T1000 (cell line): ENCODE measurements at places on chromosomes 1 and 21.

GRCh38 chr1:91007092-91007491 is 14.7 kb downstream of the ZNF644 start:
- no peak for DNase-seq

- DNase-seq, result no peak
Measured at GRCh38 chr1:96804648-96805047, 83.1 kb downstream of the PTBP2 start.

DNA sequence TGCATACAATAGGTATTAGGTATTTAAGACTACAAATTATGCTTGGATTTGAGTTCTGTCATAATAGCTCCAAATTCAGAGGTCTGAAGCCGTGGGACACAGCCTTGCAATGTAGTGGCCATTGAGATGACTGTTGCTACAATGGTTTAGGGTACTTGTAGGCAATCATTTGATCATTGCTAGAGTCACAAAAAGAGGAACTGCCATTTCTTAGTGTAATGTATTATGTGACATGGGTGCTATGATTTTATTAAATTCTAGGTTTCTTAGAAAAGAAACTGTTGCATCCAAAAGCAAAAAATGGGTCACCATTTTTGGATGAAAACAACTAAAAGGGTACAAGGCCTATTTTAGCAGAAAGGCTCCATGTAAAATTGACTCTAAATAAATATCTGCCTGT is 129.9 kb upstream of the ZNF644 start:
- no peak for DNase-seq

GRCh38 chr1:48859456-48859855 is 82.8 kb upstream of the BEND5 start:
- DNase-seq, result no peak

GRCh38 chr1:206508956-206509355 is 1.6 kb downstream of the RASSF5 start:
- no peak for DNase-seq

DNA sequence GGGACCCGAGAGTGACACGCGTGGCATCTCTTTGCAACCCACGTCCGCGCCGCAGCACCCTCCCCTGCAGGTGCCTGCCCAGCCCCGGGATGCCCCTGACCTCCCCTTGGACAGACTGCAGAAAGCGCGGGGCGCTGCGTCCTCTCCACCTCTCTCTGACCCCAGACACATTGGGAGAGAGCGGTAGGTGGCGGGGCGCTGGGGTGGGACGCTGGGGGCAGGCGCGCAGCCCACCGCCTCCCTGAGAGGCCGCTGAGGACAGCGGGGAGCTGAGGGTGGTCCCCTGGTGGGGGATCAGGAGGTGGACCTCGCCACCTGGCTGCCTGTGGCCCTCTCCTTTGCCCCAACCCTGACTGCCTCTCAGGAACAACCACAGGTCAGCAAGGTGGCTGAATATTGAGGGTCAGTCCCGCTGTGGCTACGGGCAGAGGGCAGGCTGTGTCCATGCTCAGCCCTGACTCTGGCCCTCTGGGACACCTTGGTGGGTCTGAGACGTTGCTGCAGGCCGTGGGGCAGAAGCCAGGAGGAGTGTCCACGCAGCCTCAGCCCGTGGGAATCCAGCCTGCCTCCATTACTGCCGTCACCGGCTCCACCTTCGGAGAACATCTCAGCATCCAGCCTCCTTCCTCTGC is 761 bp upstream of the UBE2J2 start:
- DNase-seq, result no peak

GRCh38 chr1:210360852-210361477 is 32.3 kb downstream of the HHAT start:
- no peak for DNase-seq

DNA sequence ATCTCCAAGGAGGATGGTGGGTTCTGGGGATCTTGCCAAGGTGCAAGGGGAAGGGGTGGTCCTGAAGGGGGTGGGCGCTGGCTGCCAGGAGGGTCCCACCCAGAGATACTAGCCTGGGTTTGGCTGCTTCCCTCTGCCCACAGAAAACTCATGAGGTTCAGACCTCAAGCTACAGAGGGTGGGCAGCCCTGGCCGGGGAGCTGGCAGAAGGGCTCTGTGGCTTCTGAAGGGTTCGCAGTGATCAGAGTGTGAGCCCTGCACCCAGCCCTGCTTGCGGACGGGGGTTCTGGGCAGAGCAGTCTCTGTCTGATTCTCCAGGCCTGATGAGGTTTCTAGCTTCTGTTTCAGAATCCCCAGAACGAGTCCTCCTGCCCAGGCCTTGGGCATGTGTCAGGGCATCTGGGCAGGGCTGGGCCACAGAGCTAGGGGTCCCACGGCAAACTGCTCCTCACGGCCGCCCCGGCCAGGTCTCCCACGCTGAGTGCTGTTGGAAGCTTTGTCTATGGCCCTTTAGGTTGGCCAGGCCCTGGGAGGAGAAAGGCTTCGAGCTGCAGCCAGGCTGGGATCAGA is 635 bp upstream of the MMEL1 start:
- DNase-seq, result no peak

DNA sequence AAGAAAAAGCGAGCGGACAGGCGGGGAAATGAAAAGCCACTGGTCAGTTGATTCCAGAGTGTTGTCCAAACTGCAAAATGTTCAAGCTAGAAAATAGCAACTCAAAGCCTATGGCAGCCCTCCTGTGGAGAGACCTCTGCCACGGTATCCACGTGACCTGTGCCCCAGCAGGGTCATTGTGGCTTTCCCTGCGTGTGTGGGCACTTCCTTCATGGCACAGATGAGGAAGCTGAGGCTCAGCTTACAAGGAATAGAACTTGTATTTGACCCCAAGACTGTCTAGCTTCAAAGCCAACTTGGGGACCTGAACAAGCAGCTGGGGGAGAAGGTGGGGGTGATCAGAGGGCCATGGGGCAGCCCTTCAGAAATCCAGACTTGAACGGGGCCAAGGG is 15.6 kb upstream of the PLEKHG5 start:
- no peak for DNase-seq

DNA sequence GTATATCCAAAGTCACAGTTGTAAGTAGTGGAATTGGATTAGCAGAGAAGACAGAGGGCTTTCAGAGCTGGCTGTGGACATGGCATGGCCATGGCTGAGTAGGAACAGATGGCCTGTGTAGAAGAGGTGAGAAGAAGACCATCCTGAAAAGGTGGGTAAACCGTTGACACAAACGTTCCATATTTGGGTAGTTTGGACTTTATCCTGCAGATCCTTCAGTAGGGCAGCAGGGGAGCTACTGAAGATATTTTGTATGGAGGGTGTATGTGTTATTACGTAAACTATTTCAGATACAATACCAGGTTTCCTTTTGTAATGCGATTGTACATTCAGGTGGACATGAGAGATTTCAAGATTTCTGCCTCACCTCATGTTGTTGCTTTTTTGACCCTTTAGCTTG is 1.6 kb downstream of the UTP11 start:
- DNase-seq, result no peak

GRCh38 chr1:234331507-234331906 is 41.7 kb upstream of the COA6 start:
- DNase-seq, result no peak

DNA sequence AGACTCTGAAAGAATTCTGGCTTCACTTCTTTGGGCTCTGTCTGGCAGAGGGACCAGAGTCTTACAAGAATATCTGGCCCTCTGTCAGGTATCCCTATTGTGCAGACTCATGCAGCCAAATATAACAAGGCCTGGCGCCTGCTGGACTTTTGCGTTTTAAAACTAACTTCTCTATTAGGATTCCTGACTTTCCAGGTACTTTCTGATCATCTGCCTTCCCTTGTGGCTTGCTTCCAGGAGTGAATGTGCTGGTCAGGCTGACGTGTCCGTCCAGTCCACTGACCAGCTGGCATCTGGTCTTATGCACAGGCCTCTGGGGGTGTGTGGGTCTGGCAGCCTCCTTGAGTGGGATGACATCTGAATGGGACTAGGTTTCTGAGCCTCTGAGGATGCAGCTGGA is 8.6 kb upstream of the RAB29 start:
- no peak for DNase-seq

DNA sequence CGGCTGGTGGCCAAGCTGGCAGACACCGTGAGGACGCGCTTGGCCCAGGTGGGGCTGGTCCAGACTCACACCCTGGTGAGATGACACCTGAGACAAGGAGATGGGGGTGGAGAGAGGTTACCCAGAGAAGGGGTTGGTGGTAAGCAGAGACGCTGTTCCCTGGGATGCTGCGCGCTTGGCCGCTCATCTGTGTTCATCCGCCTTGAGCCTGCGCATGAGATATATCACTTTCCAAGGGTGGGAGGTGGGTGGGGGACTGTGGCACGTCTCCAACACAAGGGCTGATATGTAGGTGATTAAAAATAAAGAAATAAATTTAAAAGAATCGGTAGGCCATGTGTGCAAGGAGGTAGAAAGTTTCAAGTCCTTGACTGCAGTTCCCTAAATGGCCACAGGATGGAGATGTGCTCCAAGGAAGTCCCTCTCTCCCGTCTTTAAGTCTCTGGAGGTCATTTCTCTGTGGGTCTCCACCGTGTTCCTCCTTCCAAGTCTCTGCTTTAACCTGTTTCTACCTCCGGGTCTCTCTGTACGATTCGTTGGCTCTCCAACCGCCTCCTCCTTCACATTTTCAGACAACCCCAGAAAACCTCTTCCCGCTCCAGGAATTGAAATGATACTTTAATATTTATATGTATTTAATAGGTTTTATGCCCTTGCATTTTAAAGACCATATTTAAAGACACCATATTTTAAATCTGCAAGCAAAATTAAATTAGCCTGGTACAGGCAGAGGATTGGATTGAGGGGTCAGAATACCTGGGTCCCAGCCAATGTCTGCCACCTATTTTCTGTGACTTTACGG is 4.5 kb downstream of the TTC24 start:
- DNase-seq, result peak; percentile 59

DNA sequence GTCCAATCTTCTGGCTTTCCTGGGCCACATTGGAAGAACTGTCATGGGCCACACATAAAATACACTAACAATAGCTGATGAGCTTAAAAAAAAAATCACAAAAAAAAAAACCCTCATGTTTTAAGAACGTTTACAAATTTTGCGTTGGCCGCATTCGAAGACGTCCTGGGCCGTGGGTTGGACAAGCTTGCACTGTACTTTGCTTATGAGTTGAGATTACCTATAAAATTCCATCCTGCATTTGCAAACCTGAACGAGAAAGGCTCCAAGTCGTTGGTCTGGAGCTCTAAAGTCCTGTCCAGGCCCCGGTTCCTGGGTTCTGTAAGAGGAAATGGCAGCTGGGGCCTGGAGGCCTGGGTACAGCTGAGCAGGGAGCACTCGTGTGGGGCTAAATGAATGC is 51.4 kb downstream of the KIAA1614 start:
- no peak for DNase-seq

- no peak for DNase-seq
Measured at GRCh38 chr1:11178021-11179015, 10.8 kb upstream of the ANGPTL7 start.

DNA sequence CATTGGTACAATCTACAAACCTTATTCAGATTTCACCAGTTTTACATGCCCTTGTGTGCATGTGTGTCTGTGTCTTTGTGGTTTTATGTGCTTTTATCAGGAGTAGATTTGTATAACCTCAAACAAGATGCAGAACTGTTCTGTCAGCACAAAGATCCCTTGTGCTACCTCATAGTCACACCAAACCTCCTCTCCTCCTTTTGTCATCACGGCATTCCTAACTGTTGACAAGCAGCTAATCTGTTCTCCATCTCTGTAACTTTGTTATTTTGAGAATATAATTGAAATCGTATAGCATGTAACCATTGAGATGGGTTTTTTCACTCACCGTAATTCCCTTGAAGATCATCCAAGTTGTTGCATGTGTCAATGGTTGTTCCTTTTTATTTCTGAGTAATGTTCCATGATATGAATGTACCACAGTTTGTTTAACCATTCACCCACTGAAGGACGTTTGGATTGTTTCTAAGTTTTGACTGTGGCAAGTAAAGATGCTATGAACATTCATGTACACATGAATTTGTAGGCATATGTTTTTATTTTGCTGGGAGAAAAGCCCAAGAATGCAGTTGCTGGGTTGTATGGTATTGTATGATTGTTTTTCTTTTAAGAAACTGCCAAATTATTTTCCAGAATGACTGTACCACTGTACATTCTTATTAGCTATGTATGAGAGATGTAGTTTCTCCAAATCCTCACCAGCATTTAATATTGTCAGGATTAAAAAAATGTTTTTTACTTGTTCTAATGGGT is 78.1 kb upstream of the B3GALT2 start:
- no peak for DNase-seq

DNA sequence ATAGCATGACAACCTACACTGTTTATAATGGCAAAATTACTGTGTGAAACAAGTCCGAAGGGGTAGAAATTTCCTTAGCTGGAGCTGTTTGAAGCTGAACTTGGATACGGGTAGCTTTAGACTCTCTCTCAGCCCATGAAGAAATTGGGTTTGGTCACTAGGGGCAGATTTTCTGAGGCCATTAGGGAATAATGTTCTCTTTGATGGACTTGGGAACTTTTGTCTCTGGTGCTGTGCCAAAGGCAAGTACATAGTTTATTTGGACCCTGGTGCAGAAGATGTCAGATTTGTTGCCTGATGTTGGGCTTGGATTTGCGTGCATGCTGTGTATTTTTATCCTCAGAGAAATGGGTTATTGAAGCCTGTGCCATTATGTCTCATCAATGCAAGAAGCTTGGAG is 109.6 kb downstream of the VPS13D start:
- DNase-seq, result no peak

GRCh38 chr1:166855558-166855957 is 16.3 kb downstream of the POGK start:
- no peak for DNase-seq

DNA sequence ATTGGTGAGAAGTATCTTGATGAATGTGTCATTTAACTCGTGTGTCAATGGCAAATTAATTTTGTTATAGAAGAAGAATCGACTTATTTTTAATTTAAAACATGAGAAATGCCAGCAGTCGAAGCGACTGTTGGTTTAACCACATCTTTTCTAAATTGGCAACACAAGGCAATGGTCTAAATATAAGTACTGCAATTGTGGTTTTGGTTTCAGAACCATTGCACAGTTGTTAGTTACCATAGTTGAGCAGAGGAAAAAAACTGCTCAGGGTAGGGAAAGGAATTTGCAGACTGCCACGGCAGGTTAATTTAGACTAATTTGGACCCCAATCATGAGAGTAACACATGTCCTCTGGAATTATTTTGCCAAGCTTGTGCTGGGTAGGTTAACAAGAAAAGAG is 185.6 kb upstream of the RUNX1 start:
- DNase-seq, result no peak

- no peak for DNase-seq
Measured at GRCh38 chr1:150151291-150152181, 1.8 kb downstream of the PLEKHO1 start.

DNA sequence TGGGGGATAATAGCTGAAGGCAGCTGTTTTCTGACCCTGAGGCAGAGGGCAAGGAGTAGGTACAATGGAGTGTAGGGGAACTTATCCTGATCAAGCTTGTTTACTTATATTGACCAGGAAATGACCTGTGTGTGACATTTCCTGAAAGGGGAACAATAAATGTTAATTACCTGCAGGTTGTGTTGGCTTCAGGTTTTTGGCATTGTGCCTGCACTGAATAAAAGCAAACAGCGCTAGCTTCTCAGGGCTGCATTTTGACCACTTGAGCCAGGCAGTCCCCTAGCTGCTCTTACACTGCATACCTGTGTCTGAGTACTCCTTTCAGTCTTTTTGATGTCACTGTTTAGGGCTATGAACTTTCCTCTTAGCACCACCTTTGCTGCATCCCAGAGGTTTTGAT is 40.6 kb downstream of the DRAM2 start:
- no peak for DNase-seq

GRCh38 chr1:218742467-218743262 is 397.5 kb downstream of the TGFB2 start:
- DNase-seq, result no peak
